Cortex of kidney (tissue), 1 donor: ENCODE measurements at places on chromosomes 2 and 18.

- DNase-seq = no peak
These were observed 296.0 kb upstream of the MC4R start for GRCh38 chr18:60668583-60668982.

GRCh38 chr2:58757971-58758370 is 516.8 kb upstream of the FANCL start:
- DNase-seq = no peak

GRCh38 chr2:136134126-136134525 is 16.2 kb upstream of the CXCR4 start:
- DNase-seq = no peak

- DNase-seq = no peak
These were observed 17.1 kb upstream of the B3GNT2 start for GRCh38 chr2:62178741-62179271.

DNA sequence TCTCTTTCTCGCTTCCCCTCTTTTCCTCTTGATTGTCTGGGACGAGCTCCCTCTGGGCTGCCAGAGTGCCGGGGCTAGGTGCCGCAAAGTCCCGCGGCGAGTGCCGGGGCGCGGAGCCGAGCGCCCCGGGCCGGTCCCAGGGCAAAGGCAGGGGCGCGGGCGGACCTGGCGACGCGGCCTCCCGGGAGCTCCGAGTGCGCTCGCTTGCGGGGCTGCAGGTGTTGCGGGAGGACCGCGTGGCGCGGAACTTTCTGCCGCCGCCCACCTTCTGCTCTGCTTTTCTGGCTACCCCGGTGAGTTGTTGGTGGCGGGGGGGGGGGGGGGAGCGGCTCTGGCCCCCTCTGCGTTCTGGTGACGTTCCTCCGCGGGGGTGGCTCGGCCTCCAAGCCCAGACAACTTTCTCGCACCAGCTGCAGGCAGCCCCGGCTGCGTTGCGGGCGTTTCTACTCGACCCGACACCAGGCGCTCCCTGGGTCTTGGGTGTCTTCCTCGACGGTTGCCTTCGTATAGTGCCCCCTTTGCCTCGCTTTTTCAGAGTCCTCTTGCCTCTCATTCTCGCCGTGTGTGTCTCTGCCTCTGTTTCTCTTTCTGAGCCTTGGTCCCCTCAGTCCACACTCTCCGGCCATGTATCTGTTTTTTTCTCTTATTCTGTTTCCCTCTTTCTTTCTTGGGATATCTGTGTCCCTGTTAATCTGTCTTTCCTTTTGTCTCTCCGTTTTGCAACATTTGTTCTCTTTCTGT is 759 bp downstream of the GALNT13 start:
- DNase-seq = no peak

GRCh38 chr2:157428500-157429175 is 15.3 kb downstream of the CYTIP start:
- DNase-seq = no peak

- DNase-seq = no peak
These were observed 47.0 kb downstream of the COL4A4 start for GRCh38 chr2:227117027-227117426.

GRCh38 chr18:25346561-25346960 is 5.4 kb downstream of the ZNF521 start:
- no peak for DNase-seq

- no peak for DNase-seq
These were observed 32.2 kb upstream of the SPRED2 start for GRCh38 chr2:65464604-65465003.

GRCh38 chr18:48786455-48787202 is 164.1 kb downstream of the SMAD7 start:
- DNase-seq = no peak

DNA sequence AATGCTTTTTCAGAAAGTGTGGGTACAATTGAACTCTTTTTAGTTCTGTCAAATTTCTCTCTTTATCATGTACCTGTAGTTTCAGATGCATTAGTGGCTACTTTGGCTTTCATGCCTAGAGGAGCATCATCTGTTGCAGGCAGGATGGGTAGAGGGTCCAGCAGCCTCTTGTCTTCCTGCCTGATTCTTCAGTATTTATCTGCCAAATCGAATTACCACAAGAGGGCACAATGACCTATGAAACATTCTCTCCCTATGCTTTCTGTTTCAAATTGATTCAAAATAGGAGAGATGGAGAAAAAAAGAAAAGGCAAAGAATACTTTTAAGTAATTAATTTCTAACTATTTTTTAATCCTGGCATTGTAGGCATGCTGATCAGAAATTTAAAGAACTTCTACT is 477.2 kb downstream of the TRIB2 start:
- DNase-seq = no peak

GRCh38 chr18:23357996-23358594 is 95.0 kb upstream of the RIOK3 start:
- no peak for DNase-seq

- DNase-seq = no peak
These were observed 21.1 kb upstream of the ARL4C start for GRCh38 chr2:234517971-234518370.
